ENCODE measurements at places on chromosomes 6 and 20.

GRCh38 chr6:35706468-35706867 lies 17.8 kb upstream of the FKBP5 start:
- no peak for DNase-seq

DNA sequence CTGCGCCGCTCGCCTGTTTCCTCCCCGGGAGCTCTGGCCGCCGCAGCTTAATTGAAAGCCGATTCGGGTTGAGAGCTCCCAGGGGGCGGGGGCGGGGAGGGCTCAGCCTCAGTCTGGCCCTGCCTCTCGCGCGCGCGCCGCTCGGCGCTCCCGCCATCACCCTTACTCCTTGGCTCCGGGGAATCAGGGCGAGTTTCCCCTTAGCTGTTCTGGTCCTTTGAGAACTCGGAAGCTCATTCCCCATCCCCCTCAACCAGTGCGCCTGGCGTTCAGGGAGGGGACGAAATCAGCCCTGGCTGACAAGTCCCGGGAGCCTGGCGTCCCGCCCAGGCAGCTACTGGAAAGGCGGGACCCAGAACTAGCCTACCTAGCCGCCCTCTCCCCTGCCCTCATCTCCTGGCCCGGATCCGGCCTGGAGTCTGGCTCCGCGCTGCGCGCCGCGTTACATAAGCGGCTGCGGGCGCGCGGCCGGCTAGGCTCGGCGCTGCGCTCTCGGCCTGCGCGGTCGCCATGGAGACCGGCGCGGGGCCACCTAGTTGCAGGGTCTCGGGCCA lies 2.8 kb downstream of the SLC12A5 start:
- DNase-seq = no peak

- no peak for DNase-seq
Measured at GRCh38 chr20:15976047-15976736, 597.1 kb downstream of the KIF16B start.

DNA sequence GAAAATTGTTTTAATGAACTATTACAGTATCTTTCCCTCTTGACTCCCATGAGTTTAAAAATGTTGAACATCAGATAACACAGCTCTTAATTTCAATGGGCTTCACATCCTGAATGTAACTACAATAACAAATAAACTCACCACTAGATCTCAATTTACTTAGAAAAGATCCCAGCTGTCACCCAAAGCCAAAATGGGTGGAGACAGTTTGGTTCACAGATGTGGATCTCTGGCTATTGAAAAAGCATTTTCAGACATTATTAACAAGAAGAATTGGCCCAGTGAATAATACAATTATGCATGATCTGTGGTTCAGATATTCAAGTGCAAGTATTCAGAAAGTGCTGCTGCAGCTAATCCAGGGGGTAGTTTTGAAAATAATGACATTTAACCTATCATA lies 184.7 kb upstream of the RALGAPA2 start:
- no peak for DNase-seq

GRCh38 chr6:127453845-127454619 lies 5.2 kb downstream of the KIAA0408 start:
- no peak for DNase-seq

GRCh38 chr6:86961455-86962200 lies 24.3 kb downstream of the HTR1E start:
- no peak for DNase-seq

DNA sequence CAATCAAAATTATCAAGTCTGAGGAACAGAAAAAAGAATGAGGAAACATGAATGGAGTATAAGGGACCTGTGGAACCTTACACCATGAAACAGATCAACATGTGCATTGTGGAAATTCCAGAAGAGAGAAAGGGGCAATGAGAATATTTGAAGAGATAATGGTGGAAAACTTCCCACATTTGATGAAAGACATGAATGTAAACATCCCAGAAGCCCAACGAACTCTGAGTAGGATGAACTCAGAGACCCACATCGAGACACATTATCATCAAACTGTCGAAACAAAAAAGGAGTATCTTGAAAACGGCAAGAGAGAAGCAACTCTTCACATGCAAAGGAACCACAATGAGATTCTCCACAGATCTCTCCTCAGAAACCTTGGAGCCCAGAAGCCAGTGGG lies 371.1 kb downstream of the CDKAL1 start:
- DNase-seq = no peak
